ENCODE measurements at places on chromosomes 12 and 14. TPM values are rescaled to one million over a fixed set of nuclear protein-coding genes. Genes with fewer than 3 reads are reported as not detected.

KLHL42 gene
- polyA plus RNA-seq = 28.0 TPM

DNA sequence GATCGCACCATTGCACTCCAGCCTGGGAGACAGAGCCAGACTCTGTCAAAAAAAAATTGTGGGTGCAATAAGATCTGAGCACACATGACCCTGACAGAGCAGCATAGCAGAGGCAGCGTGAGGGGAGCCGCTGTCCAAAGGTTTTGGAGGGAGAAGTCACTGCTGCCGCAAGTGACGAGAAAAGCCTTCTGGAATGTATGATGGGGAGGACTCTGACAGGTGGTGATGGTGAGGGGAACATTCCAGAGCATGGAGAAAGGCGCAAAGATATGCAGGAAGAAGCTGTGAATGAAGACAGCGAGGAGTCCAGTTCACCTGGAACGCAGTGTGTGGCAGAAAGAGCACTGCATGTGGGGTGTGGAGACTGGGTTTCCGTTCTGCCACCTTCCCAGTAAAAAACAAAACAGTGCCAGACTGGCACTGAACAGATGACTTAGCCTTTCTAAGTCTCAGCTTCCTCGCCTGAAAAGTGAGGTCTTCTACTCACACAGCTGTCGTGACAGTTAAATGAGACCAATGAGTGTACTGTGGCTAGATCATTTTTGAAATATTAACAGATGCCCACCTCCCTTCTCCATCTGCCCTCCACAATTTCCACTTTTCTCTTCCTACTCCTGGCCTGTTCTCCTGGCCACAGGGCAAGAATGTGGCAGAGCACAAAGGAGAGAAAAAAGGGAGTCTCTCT is 53.4 kb upstream of the PTHLH start:
- DNase-seq = no peak

HIP1R gene
- polyA plus RNA-seq = 54.6 TPM

DNA sequence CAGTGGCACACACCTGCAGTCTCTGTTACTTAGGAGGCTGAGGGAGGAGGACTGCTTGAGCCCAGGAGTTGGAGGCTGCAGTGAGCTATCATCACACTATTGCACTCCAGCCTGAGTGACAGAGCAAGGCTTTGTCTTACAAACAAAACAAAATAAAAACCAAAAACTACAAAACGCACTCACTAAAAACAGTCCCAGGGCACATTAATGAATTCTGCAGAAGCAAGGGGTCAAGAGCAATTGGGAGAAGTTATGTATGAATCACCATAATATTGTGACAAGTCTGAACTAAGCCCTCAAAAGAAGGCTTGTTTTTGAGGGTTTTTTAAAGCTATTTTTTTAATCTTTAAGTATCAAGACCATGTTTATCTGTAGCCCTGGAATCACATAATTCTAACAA is 201.1 kb downstream of the MED13L start:
- DNase-seq = no peak

GRCh38 chr12:32344047-32344446 is 55.3 kb upstream of the FGD4 start:
- no peak for DNase-seq

WNT5B gene
- polyA plus RNA-seq = 5.1 TPM

KRT71 gene
- not detected for polyA plus RNA-seq
